ENCODE measurements at places on chromosomes 6 and 20.

GRCh38 chr20:11895861-11896387 is 21.8 kb upstream of the BTBD3 start:
- no peak for ATAC-seq

GRCh38 chr6:37584654-37585522 is 85.2 kb upstream of the CCDC167 start:
- ATAC-seq: no peak

DNA sequence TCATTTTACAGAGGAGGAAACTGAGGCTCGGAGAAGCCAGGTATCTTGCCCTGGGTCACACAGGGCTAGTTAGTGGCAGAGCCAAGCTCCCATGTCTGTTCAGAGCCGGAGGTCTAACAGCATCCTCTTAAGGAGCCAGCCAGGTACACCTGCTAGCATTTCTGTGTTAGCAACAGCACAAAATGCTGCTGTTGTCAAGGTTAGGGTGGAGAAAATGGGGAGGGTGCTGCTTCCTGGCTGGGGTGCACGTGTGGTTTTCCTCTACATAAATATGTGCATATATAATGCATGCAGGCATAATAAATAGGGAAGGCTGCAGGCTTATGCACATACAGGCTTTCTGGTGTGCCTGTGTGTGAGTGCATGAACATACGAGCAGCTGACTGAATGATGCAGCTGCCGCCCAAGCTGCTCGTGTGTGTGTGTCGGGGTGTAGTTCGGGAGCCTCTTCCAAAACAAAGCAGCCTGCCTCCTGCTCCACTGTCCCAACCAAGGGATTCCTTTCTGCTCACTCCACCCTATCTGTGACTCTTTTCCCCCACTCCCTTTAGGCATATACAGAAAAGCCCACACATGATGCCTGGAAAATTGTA is 86.6 kb downstream of the CD40 start:
- ATAC-seq: no peak

GRCh38 chr6:144921206-144921975 is 636.3 kb downstream of the UTRN start:
- no peak for ATAC-seq

DNA sequence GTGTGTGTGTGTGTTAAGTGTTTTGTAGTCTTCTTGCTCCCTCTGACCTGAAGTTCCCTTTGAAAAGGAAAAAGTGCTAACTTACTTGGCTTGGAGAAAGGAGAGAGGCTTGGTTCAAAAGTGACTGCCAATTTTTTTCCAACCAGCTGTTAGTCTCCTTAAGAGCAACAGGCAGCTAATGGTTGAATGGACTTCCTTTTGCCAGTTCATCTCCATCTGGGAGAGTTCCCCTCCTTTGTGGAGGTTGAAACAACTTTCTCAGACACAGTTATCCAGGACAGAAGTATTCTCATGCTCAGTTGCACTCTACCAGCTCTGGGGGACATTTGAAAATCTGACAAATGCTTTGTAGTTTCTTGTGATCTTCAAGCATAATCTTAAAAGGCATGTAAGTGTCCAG is 4.5 kb downstream of the RIPOR2 start:
- no peak for ATAC-seq

DNA sequence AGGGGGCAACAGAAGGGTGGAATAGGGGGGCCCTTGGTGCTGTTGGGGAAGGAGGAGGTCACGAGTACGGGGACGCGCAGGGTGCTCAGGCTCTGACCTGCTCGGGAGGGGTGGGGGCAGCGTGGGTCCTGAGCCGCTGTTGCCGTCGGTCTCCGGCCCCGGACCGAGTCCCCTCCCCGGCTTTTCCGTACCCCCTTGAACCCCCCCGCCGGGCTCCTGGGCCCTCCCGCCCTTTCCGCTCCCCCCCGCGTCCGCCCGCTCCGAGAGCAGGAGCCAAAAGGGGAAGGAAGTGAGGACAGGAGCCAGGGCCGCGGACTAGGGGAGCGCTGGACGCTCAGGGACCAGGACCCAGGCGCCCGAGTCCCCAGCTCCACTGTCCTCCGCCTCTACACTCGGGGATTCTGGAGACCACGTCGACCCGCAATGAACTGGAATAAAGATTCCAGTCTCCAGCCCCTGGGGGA is at the start of gene RGL2:
Gene RGL2 (minus strand): TSS at position 170 of the 464 bp plus-strand sequence. CDS start 332 bp downstream, outside the sequence.
- ATAC-seq: peak; percentile 39

DNA sequence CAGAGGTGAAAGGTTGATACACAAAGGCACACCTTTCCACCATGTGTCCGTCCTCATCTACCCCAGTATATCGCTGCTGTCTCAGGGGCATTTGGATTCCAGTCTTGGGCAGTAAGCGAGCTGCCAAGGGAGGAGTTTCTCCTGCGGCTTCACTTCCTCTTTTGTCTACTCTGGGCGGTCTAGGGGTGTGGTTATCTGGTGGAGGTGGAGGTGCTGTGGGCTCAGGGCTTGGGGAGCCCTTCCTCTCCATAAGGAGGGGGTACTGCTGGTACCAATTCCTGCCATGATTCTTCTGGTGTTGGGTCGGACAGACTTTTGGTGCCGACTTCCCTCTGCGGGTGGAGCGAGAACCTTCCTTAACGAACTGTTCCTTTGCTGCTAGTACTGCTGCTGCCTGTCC is 31.9 kb upstream of the FABP7 start:
- ATAC-seq: no peak

Data from esophagus mucosa (tissue), 1 donor.